Effector memory CD8-positive, alpha-beta T cell (primary cell): ENCODE measurements at places on chromosomes 7 and 10.
A peak's percentile ranks its signal among the peaks of the same experiment; 100 is the strongest.

DNA sequence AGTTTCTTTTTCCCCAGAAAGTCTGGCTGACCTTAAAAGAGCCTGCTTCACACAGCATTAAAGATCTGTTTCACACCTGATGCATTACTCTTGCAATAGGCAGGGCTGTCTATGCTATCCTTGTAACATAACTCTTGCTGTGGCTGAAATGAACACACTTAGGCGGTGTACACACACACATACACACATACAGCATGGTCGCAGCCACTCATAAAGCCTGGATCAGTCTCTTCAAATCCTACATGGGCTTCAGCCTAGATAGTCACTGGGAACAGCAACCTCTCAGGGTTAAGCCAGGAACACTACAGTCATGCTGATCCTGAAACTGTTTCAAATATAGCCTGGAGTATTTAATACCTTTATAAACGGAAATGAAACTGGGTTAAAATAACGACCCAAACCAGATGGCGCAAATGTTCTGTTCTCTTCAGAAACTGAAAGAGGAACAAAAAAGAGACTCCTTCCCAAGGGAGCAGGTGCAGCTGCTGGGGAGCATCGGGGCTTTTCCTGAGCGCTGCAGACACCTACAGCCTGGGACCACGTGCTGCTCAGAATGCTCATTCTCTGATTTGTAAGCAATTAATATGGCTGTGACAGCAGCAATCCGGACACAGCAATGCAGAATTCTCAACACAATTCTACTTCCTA is 61.0 kb upstream of the SFMBT2 start:
- DNase-seq = no peak

DNA sequence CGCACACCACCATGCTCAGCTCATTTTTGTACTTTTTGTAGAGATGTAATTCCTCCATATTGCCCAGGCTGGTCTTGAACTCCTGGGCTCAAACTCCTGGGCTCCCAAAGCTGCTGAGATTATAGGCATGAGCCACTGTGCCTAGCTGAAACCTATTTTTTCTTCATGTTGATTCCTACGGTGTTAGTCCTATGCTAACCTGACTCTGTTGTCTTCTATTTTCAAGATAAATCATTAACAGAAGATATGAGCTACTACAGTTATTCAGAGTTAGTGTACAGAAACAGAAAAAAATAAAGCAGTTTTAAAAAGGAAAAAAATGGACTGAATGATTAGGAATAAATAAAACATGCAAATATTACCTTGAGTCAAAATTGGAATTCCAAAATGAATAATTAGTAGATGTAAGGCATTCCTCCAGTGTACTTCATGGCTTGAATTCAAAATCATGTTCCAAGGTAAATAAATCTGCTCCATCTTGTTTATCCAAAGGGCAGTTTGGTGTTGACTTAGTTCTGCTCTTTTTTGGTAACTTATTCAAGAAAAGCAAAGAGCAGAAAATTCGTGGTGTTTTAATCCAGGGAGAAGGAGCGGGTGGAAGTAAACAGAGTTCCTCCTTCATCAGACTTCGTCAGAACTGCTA is 185.8 kb downstream of the CACNB2 start:
- DNase-seq = no peak

DNA sequence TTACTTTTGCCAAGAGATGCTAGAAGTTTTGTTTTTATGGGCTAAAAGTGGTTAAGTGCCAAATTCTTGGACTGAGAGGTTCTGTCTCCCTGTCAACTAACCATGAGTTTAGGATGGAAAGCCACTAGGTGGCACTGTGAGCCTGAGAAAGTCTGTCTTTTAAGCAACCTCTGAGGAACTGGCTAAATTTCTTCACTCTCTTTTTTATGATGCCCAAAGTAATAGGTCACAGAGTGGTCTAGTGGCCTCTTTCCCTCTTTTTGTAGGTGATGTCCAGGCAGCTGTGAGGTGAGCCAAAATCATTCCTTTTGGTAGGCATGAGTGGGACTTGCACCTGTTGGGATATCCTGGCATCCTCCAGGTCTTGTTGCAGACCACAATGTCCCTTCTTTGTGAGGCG is 56.8 kb downstream of the SND1 start:
- peak; percentile 78 for DNase-seq

GRCh38 chr10:27683226-27683625 is 62.4 kb downstream of the MKX start:
- no peak for DNase-seq

GRCh38 chr7:1696671-1697498 is 26.8 kb downstream of the ELFN1 start:
- DNase-seq = no peak

GRCh38 chr7:31815796-31816195 is 128.8 kb downstream of the PPP1R17 start:
- no peak for DNase-seq

GRCh38 chr7:22200777-22201176 is 156.2 kb downstream of the RAPGEF5 start:
- DNase-seq = no peak

DNA sequence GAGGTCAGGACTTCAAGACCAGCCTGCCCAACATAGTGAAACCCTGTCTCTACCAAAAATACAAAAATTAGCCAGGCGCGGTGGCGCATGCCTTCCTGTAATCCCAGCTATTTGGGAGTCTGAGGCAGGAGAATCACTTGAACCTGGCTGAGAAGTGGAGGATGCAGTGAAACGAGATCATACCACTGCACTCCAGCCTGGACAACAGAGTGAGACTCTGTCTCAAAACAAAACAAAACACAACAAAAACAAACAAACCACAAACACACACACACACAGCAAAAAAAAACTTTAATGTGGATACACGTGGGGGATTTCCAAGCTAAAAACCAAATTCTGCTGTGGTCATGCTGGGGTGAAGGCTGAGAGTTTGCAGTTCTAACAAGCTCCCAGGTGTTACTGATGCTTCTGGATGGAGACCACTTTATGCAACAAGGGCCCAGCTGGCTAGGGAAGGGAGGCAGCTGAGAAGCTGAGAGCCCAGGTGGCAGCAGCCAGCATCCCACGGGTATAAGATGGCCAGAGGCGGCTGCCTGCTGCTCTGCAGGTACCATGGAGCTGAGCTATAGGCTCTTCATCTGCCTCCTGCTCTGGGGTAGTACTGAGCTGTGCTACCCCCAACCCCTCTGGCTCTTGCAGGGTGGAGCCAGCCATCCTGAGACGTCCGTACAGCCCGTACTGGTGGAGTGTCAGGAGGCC is at the start of gene ZP3:
Gene ZP3, plus strand, starts transcription at position 538 of the 699 bp plus-strand sequence. Its CDS starts 15 bp downstream, at position 553.
- no peak for DNase-seq

DNA sequence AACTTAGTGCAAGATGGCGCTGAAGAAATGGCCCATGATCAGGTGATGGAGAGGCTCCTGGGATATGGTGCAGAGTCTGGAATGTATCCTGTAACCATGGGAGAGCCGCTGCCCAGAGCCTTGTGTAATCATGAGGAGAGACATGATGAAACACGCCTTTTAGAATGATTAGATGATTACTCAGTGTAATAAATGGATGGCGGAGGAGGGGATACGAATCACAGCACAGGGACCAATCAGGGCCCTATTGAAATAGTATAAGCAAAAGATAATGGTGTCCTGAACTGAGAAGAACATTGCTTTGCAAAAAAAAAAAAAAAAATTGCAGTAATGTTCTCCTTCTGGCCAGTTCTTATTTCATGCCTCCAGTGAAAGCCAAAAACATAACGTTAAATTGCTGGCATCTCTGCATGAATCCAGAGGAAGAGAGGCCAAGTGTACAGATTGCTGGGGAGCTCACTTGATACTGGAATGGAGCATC is 668.5 kb upstream of the AUTS2 start:
- no peak for DNase-seq

DNA sequence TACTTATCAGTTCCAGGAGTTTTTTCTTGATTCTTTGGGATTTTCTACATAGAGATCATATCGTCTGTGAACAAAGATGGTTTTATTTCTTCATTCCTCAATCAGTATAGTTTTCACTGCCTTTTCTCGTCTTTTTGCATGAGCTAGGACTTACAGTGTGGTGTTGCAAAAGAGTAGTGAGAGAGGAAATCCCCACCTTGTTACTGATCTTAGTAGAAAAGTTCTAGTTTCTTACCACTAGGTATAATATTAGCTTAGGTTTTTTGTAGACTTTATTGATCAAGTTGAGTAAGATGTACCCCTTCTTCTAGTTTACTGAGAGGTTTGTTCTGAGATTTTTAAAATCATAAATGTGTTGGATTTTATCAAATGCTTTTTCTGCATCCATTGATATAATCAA is 123.3 kb downstream of the TMEM26 start:
- DNase-seq = no peak

DNA sequence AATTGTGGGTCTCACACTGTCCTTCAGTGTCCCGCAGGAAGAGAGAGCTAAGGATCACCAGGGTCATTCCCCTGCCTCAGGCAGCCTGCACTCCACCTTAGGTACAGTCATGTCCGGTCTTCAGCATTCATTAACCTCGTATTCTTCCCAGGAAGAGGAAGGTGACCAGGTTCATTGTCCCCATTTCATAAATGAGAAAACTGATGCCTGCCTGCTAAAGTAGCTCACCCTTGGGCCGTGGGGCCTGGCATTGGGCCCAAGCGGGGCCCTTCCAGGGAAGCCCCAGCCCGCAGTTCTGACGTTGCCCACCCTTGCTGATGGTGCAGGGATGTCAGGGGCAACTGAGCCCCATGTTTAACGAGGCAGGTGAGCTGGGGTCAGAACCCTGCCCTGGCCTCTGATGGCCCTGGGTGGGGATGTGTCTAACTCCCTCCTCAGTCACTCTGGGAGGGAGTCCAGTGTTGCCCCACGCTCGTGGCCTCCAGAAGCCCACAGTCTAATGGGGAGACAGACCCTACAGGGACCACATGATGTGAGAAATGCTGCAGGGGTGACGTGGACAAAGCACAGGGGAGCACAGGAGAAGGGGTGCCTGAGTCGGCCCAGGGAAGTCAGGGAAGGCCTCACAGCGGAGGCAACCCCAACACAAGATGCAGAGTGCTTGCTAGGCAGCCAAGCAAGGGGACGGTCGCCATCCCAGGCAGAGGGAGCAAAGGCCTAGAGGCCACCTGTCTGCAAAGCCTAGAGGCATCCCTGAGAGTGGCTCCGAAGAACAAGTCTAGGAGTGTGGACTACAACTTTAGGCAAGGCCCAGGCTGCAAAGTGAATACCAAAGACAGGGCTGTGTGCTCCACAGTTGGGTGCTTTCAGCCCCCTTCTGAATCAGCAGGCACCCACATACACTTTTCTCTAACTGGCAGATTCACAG is 25.1 kb downstream of the DDIT4 start:
- no peak for DNase-seq

- no peak for DNase-seq
These were observed 210.5 kb downstream of the SEMA3A start for GRCh38 chr7:83984076-83984475.

- DNase-seq = no peak
These were observed 9.3 kb downstream of the CDC14C start for GRCh38 chr7:48933549-48934085.

DNA sequence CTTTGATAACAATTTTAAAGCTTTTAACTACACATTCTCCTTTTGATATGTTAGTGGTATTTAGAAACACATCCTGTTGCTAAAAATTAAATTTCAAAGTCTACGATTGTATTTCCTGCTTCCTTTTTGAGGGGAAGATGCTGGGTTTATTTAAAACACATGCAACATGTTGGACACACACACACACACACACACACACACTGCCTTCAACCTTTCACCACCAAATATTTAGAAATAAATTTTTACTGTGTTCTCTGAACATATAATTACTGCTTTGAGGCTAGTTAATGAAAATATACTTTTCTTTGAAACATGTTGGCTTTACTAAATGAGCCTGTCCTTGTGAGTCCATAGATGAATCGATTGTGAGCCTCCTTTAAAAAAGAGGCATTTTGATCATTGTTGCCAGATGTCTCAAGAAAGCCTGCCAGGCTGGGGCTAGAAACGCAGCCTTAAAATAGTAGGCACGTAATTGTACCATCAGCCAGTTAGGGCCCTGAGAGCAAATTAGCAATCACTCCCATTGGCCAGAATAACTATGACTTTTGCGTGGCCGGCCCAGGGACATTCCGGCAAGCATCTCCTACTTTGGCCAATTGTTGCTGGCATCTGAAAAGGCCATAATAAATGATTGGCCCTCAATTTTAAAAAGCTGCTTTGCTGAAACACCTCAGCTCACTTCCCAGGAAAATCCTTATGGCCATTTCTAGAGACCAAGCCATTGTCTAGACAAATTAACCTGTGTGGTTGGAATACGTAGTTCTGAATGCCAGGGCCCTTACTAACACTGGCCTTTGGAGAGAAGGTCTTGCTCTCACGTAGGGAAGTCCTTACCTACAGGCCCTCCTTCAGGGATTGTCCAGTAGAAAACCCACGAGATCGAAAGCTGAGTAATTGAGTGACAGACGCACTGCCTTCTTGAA is 9.9 kb upstream of the TEX36 start:
- no peak for DNase-seq

DNA sequence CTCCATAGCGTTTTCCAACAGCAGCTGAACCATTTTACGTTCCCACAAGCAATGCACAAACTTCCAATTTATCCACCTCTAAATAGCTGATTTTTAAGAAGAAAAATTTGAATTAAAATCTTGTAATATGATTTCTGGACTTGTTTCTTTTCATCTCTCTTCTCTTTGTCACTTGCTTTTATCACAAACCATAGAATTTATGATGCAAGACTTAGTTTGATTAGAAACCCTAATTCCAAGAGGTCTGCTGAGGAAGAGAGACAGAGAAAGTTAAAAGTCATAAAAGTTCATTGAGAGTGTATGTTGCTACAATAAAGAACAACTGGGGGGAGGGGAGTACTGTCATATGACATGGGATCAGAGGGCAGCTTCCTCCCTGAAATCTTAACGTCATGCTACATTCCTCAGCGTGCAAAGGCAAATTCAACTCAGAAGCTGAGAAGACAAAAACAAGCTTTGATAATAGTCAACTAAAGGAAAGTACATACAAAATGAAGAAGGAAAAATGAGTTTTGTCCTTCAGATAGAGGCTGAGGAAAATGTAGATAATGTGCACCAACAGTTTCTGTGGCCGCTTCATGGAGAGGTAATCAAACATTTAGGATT is 18.4 kb upstream of the CUBN start:
- no peak for DNase-seq

- no peak for DNase-seq
These were observed 227.2 kb downstream of the RELN start for GRCh38 chr7:103762065-103762760.

DNA sequence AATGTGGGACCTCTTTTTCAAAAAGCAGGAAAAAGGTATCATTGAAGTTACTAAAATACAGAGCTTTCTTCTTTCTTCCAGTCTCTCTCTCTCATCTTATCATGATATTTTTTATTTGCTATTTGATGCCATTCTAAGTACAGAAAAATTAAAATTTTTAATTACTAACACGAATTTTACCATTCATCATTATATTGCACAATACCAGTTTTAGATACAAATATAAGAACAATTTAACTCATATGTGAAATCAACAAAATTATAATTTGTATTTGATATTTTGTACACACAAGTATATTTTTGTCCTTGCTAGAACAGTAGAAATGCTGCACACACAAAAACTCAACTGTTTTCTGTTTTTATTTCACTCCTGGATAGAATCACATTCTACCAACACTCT is 112.2 kb downstream of the OAT start:
- no peak for DNase-seq

DNA sequence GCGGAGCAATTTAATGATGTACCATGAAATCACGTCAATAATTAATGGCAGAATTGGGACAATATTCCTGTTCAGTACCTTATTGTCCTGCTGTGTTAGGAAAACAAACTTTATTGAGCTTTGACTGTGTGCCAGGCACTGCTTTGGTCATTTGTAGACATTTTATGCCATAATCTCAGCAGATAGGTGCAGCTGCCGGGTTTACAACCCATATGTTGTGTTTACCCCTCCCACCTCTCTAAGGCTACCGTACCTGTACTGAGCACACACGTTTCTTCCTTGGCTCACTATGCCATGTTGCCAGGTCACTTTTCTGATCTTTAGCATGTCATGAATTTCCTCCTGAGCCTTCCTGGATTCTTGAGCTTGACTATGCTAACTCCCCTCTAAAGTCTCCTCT is 422.2 kb downstream of the PHTF2 start:
- no peak for DNase-seq
